CD4-positive, alpha-beta T cell (primary cell): ENCODE measurements at places on chromosomes 1 and 21.

- H3K27me3 ChIP-seq, result no peaks in the 10 kb centered on the region
- H3K27ac ChIP-seq, result no peak overlapping the region
Measured at GRCh38 chr1:15459771-15460707, 3.5 kb downstream of the CELA2A start.

- H3K27me3 ChIP-seq, result no peaks in the 10 kb centered on the region
- H3K27ac ChIP-seq, result no peak overlapping the region
- H3K4me1 ChIP-seq, result peaks cover 23% of the 10 kb centered on the region
Measured at GRCh38 chr1:205205055-205205454, 6.4 kb downstream of the DSTYK start.

- H3K27me3 ChIP-seq, result no peaks in the 10 kb centered on the region
- no peak overlapping the region for H3K27ac ChIP-seq
- H3K4me3 ChIP-seq, result no peak overlapping the region
- no peak for DNase-seq
- no peaks in the 10 kb centered on the region for H3K4me1 ChIP-seq
Measured at GRCh38 chr1:247905181-247905580, 9.8 kb downstream of the OR2W3 start.

- DNase-seq, result no peak
- no peak overlapping the region for H3K27ac ChIP-seq
- no peaks in the 10 kb centered on the region for H3K27me3 ChIP-seq
- H3K4me3 ChIP-seq, result no peak overlapping the region
- H3K4me1 ChIP-seq, result no peaks in the 10 kb centered on the region
Measured at GRCh38 chr1:98019747-98020146, 98.9 kb upstream of the DPYD start.

GRCh38 chr1:79042539-79042938 lies 36.0 kb upstream of the ADGRL4 start:
- H3K4me1 ChIP-seq, result no peaks in the 10 kb centered on the region
- H3K27me3 ChIP-seq, result no peaks in the 10 kb centered on the region
- no peak overlapping the region for H3K4me3 ChIP-seq
- no peak overlapping the region for H3K27ac ChIP-seq
- H3K36me3 ChIP-seq, result no peaks in the 10 kb centered on the region

DNA sequence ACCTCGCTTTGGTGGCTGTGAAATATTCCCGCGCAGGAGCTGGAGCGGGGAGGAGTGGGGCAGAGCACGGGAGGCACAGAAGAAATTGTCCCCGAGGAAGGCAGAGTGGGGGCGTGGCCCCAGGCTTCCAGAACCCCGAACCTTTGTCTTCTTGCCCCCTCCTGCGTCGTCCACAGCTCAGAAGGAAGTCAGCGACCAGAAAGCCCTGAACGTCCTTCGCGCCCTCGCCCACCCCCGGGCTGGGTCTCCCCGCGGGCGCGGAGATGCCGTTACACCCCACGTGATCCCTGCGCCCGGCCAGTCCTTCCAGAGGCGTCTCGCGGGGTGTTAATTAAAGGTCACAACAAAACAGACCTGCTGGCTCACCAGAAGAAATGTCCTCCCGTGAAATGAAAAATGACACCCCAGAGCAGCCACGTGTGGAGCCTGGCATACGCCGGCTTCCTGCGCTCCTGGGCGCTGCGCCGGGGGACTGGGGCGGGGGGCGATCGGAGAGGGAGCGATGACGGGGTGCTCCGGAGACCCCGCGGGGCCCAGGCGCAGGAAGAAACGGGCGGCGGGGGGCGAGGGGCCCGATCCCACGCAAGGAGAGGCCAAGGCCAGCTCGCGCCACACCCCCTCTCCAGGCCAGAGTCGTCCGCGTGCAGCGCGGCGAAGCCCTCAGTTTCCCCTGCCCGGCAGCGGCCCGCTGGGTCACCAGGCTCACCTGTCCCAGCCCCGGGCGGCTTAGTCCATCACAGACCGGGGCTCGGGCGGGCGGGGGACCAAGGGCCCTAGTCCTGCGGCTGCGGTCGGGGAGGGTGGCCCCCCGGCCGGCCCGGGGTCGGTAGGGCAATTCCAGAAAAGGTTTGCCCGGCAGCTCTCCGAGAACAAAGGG lies 995 bp upstream of the KIF26B start:
- H3K27me3 ChIP-seq, result peaks cover 46% of the 10 kb centered on the region
- H3K4me3 ChIP-seq, result peak overlapping the region; percentile 44
- no peaks in the 10 kb centered on the region for H3K36me3 ChIP-seq
- H3K4me1 ChIP-seq, result peaks cover 37% of the 10 kb centered on the region
- DNase-seq, result no peak

GRCh38 chr1:111837393-111837792 lies 81.7 kb downstream of the DDX20 start:
- H3K27ac ChIP-seq, result no peak overlapping the region
- no peak overlapping the region for H3K4me3 ChIP-seq
- H3K4me1 ChIP-seq, result no peaks in the 10 kb centered on the region
- no peaks in the 10 kb centered on the region for H3K27me3 ChIP-seq
- no peak for DNase-seq
